Dermis blood vessel endothelial cell (primary cell): ENCODE measurements at places on chromosomes 13 and 19. TPM values are rescaled to one million over a fixed set of nuclear protein-coding genes. Genes with fewer than 3 reads are reported as not detected.

- DNase-seq, result no peak
These were observed 30.7 kb upstream of the NFIC start for GRCh38 chr19:3335431-3336350.

- no peak for DNase-seq
These were observed 1.8 kb upstream of the STARD13 start for GRCh38 chr13:33287142-33287882.

CCDC70 gene
- not detected in 2 replicates for total RNA-seq

CEACAM4 gene
- not detected in 2 replicates for total RNA-seq

CACNG8 gene
- total RNA-seq, result 0.14 and 0.17 TPM in 2 replicates

- DNase-seq, result no peak
These were observed 16.2 kb upstream of the MBNL2 start for GRCh38 chr13:97205982-97206381.

DNA sequence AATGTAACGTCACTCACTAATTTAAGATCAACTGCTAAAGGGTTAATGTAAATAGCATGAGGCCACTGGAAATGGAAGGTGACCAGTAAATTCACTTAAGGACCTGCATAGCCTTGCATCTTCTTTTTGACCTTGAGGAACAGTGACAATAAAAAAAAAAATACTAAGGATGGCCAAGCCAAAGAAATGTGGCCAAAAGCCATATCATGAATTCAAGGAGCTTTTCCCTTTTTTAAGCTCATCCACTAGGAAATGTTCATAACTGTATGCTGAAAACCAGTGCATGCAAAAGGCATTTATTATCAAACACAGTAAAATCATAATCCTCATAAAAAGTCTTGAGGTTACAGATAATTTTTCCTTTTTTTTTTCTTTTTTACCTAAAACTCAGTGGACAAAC, 77.5 kb downstream of the LHFPL6 start:
- no peak for DNase-seq

GRCh38 chr13:60756306-60756705, 359.3 kb downstream of the TDRD3 start:
- DNase-seq, result peak; percentile 45

DNA sequence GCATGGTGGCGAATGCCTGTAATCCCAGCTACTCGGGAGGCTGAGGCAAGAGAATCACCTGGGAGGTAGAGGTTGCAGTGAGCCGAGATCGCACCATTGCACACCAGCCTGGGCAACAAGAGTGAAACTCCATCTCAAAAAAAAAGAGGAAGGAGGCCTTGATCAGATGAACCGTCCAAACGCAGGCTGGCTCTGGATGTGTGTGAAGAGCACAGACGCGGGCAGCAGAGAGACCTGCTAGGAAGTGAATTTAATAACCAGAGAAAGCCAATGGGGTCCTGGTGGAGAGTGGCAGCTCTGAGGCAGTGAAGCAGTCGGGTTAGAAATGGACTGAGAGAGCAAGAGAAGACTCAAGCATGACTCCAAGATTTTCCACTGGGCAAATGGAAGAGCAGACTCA, 136.5 kb downstream of the RNF17 start:
- no peak for DNase-seq

LGALS7 gene
- not detected in 2 replicates for total RNA-seq

DNA sequence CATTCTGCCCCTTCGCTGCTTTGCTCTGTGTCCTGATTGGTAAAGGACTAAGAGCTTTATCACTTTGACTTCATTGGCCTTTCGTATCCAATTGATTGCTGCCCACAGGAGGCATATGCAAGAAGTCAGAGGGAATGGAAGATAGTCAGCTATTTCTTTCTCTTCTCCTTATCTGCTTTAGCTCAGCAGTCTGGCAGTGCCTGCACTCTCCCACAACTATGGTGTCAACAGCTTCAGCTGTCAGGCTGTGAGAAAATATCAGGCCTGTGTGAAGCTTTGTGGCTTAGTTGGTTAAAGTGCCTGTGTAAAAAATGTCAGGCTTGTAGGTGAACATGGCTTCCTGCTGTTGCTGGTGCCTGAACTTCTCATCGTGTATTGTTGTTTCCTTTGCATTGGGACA, 243.0 kb downstream of the PCDH17 start:
- no peak for DNase-seq

SLC10A2 gene
- not detected in 2 replicates for total RNA-seq

DNA sequence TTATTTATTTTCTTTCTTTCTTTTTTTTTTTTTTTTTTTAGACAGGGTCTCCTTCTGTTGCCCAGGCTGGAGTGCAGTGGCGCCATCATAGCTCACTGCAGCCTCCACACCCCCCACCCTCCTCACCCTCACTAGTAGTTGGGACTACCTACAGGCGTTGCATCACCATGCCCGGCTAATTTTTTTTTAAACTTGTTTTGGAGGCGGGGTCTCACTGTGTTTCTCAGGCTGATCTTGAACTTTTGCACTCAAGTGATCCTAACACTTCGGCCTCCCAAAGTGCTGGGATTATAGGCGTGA, 33.6 kb downstream of the GJA3 start:
- no peak for DNase-seq

DNA sequence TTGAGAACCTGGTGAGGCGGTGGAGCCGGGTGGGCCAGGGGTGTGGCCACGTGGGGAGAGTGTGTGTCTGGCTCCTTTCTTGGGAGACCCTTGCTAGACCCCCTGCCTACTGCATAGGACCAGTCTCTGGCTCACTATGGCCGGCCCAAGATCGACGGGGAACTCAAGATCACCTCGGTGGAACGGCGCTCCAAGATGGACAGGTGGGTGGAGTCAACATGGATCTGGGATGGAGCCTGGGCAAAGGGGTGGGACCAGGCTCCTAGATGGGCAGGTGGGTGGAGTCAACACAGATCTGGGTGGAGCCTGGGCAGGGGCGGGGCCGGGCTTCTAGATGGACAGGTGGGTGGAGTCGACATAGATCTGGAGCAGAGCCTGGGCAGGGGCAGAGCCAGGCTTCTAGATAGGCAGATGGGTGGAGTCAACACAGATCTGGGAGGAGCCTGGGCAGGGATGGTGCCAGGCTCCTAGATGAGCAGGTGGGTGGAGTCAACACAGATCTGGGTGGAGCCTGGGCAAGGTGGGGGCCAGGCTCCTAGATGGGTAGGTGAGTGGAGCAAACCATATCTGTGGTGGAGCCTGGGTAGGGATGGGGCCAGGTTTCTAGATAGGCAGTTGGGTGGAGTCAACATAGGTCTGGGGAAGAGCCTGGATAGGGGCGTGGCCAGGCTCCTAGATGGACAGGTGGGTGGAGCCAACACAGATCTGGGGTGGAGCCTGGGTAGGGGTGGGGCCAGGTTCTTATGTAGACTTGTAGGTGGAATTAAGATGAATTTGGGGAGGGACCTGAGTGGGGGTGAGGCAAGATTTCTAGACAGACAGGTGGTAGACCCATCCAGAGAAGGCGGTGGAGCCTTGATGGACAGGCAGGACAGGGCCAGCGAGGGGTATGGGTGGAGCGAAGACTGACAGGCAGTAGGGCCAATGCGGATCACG, 56.5 kb downstream of the VAV1 start:
- DNase-seq, result peak; percentile 9

GRCh38 chr19:3983936-3984583, 1.2 kb downstream of the EEF2 start:
- DNase-seq, result peak; percentile 55

DNA sequence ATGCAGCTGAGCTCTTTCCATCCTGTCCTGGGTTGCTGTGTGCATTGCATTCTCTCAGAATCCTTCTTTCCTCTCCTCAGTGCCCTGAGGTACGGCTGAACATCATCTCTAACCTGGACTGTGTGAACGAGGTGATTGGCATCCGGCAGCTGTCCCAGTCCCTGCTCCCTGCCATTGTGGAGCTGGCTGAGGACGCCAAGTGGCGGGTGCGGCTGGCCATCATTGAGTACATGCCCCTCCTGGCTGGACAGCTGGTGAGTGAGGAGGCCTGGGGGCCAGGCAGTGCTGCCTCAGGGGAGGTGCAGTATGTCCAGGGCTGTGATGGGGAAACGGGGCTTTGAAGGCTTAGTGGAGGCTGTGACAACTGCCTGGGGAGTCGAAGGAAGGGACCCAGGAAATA, 29.8 kb downstream of the PPP2R1A start:
- DNase-seq, result no peak

PCP2 gene
- total RNA-seq, result not detected in 2 replicates

DNA sequence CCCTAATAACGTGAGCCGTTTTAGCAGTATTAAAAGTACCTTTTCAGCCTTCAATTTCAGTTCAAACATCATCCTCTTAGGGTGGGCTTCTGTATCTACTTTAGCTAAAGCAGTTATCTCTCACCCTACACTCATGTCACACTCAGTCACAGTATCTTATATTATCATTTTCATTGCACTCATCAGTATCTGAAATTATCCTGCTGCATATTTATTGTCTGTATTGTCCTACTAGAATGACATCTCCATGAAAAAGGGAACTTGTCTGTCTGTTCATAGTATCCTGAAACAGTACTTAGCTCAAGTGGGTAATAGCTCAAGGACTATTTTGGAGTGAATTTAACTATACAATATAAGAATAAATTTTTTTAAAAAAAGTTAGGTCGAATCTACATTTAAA, 19.9 kb upstream of the RFC3 start:
- DNase-seq, result no peak

DNA sequence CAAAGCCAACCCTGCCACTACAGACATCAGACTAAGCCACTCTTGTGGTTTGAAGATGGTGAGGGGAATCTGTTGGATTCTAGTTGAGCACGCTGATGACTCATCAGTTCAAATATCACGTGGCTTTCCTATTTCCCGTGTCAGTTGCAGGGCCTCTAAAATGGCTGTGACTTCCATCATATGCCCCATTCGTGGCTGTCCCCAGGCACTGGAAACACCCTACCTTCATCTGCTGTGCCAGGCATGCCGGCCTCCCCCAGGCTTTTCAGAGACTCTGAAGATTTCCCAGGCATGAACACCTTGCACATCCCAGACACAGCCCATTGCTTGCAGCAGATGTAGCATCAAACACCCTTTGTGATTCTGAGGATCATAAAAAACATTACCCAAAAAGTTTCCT, 659.9 kb downstream of the UQCRFS1 start:
- DNase-seq, result no peak

DNA sequence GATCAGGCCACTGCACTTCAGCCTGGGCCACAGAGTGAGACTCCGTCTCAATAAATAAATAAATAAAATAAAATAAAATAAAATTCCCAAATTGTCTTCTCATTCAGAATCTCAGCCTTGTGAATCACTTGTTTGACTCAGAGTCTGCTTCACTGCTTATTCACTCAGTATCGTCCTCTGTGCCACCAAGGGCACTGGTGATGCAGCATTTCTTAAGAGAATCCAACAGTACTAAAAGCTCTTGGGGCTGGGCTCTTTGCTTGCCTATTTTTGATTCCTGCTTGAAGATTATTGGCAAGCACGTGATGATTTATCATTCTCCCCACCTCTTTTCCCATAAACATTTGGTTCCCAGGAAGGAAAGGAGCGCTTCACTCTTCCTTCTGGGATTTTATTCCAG, 54.8 kb upstream of the HMGB1 start:
- no peak for DNase-seq

VSTM1 gene
- total RNA-seq, result not detected in 2 replicates

- peak; percentile 7 for DNase-seq
These were observed 29.2 kb downstream of the NLRP5 start for GRCh38 chr19:56015756-56016155.

DNA sequence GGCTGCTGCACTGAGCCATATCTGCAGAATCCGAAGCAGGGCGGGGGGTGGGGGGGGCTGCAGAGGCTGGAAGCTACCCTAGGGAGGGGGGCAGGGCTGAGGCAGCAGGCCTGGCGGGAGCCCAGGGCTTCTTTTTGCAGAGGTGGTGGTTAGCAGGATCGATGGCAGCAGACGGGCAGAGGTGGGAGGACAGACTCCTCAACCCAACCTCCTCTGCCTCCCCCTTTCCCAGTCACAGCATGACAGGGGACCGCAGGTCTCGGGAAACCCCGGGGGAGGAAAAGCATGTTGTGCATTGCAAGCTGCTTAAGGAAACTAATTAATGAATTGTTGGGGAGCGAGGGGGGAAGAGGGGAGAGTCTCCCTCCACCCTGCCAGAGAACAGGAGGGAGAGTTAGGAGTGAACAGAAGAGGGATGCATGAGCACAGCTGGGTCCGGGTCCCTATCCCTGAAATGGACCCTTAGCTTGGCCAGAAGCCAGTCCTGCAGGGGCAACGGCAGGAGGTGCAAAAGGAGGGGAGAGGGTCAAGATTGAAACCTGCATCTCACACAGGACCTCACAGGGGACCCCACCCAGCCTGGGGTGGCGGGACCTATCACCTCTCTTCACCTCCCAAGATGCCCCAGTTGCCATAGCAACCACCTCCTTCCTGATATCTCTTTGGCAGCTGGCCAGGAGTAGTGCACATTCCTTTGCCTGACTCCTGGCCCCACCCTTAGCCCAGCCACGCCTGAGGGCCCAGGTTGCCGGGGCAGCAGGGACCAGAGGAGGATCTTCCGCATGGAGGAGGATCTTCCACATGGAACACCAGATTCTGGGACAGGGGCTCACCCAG, 1.8 kb downstream of the FXYD7 start:
- peak; percentile 14 for DNase-seq

DNA sequence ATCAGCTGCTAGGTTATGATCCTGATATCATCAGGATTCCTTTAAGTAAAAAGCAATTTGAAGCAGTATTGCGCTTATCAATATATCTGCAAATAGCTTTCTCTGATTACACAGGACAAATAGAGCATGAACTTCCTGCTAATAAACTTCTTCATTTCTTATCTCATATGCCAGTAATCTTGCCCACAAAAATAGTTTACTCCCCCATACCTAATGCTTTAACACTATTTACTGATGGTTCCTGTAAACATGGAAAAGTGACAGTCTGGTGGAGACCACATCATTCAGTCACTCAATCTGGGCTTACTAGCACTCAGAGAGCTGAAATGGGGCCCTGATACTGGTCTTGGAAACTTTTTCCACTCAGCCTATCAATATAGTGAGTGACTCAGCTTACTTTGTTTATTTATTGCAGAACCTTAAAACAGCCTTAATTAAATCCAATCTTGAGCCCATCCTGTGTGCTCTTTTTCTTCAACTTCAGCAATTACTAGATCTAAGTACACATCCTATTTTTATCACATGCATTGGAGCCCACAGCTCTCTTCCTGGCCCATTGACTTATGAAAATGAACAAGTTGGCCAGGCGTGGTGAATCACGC, 1464.3 kb downstream of the UQCRFS1 start:
- no peak for DNase-seq

DNA sequence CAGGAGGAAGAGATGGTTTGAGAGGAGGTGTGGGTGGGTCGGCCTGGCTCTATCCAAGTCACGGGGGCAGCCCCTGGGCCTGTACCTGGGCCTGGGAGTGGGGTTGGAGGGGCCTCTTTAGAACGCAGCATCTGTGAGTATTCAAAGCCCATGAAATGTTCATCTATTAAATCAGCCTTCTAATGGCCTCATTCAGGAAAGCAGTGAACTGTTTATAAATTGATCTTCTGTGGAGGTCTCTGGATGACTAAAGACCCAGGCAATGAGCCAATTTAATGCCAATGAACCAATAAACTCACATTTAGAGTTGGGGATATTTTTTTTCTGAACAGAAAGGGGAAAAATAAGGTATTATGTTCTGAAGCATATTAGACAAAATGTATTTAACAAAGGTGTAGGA, 19.9 kb upstream of the GGACT start:
- DNase-seq, result peak; percentile 14

DNA sequence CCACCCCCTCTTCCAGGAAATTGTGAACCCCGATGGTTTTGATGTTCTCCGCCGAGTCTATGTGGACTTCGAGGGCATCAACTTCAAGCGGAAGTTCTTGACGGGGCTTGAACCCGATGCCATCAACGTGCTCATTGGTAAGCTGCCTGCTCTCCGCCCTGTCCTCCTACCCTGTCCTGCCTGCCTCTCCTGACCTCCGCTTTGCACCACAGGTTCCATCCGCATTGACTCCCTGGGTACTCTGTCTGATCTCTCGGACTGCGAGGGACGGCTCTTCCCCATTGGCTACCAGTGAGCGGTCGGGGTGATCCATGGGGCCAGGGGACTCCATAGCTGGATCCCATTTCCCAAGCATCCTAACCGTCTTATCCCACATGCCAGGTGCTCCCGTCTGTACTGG, 11.9 kb downstream of the IGFLR1 start:
- DNase-seq, result no peak
